T-helper 9 cell (primary cell): ENCODE measurements at places on chromosomes 7 and 10.

GRCh38 chr7:50261593-50261992 is 42.9 kb upstream of the IKZF1 start:
- no peak for DNase-seq

DNA sequence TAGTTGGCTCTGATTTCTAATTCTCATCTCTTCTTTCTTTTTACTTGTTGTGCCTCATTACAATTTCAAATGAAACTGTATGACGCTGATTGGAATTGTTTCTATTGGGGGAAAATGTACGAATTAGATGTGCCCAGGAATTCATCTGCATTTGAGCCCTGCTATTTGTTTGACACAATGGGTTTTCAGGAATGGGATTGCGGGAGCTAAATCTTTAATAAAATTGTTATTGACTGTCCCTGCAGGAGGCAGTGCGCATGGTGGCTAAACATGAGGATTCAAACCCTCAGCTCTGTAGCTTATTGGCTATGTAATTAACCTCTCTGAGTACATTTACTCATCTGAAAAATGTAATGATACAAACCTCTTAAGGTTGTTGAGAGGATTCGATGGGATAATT is 181.6 kb downstream of the NXPH1 start:
- DNase-seq: no peak

GRCh38 chr7:98133181-98133580 is 26.5 kb downstream of the LMTK2 start:
- no peak for DNase-seq

DNA sequence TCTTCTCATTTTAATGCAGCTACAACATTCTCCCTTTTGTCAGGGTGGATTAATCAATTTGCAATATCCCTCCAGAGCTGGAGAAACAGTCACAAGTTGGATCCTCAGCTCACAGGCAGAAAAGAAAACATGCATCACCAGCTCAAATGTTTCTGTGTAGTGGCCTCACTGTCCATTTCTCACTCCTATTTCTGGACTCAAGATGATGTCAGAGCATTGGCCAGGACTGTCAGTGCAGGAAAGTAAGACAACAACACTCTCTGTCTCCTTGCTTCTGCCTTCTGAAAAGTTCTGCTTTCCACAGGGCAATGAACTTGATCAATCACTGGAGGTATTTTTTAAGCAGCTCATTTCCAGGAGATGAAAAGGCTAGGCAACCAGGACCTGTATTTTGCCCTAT is 8.2 kb upstream of the SVIL start:
- DNase-seq: no peak

GRCh38 chr10:15842556-15843169 is 17.6 kb downstream of the MINDY3 start:
- DNase-seq: no peak

- no peak for DNase-seq
Measured at GRCh38 chr10:70991140-70992124, 103.1 kb upstream of the PCBD1 start.

DNA sequence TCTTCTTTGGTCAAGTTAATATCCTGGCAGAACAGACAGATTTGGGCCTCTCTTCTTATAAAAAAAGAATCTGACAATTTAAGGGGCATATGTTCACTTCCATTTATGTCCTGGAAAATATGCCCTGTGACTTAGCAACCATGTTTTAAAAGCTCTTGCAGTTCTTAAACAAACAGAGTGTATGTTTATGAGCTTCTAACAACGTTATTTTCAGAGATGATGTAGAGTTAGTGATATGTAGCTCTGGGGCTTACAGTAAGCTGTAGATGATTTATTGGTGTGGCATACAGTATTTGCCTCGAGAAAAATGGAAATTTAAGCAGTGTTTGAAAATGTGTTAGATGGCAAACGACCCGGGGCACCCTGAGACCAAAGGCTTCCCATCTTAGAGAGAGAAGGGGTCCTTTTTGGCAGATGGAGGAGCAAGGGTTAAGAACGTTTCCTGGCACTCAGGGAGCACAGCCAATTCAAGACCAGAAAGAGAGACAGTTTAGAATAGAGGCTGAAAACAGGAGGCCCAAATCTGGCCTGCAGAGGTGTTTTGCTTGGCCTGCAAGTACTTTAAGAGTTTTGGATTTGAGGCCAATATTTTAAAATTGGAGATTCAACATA is 397.5 kb downstream of the KCNMA1 start:
- no peak for DNase-seq

DNA sequence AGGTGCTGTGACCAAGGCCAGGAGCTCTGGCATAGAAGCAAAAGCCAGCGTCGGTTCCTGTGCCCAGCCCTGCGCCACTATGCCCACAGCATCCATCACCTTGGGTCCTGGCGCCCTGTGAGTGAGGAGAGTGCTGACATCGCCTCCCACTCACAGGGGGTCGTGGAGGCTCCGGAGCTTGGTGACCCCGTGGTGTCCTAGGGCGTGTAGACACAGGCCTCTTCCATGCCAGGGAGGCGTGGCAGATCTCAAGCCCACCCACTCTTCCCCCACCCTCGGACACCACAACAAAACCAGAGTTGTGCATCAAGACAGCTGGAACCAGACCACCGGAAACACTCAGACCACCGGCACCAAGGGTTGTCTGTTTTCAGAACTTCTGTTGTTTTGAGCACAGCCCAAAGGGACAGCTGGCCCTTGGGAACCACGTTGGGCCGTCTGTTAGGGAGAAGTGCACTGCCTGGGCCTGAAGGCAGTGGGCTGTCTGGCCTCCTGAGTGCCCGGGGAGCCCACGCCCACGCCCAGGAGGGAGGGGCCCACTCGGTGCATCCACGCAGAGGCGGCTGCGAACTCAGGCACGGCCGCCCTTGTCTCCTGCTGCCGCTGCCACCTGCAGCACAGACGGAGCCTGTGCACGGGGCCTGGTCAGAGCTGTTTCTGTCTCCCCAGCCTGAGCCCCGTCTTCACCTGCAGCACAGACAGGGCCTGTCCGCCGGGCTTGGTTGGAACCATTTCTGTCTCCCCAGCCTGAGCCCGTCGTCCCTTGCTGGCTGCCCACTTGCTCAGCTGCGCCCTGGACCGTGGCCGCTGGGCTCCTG is 106.3 kb downstream of the INPP5A start:
- DNase-seq: no peak

DNA sequence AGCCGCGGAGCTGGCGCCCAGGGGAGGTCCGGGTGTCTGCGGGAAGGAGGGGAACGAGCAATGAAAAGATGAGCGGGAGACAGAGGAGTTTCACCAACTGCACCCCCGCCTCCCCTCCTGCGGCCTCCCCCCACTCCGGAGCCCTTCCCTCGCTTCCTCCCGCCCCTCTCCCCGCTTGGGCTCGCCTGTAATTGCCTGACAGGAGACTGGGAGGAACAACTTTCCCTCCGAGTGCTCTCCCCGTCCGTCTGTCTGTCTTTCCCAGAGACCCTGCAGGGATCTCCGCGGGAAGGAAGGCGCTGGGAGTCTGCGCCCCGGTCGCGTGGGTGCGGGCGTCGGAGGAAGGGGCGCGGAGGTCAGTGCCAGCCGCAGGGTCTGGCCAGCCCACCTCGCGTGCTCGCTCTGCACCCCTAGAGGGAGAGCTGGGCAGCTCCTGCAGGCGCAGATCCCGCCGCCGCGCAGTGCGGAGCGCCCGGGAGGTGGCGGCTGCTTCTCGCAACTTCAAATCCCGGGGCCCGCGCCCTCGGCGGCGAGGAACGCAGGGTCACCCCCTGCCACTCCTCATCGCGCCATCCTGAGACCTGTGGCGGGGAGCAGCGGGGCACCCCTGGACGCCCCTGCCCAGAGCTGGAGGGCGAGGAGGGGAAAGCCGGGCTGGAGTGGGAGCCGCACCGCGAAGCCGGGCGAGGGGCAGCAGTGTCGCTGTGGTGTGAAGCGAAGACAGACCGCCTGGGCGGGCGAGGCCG is 511 bp upstream of the NRP1 start:
- DNase-seq: no peak

DNA sequence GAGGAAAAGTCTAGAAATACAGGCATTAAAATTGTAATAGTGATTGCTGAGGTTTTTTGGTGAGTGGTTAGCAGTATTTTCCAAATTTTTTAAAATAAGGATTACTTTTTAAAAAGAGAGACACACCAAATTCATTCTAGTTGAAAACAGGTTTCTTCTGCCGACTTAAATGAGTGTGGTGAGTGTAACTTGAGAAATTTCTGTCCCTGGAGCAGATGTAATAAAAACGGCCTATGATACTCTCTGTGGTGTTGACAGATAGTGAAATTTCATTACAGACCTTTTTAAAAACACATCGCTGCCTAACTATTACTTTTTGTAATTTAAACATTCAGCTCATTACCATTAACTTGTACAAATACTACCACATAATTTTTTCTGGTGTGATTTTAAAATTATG is 90.1 kb downstream of the CYP51A1 start:
- DNase-seq: no peak

DNA sequence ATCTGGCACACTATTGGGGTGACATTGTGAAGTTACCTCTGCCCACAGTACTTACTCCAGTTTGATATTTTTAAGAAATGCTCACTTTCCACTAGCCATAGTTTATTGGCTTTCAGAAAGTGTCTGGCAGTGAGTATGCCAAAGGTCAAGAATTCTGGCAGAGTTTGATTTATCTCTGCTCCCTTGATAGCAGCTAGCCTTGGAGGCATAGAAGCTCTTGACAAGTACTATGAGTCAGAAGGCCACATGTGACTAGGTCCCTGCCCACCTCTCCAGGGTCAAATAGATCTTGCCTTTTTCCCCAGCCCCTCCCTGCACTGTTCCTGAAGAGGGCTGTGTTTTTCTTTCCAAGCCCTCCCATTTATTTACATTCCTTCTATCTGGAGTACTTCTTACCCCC is 202.2 kb downstream of the AUTS2 start:
- no peak for DNase-seq

GRCh38 chr10:104300736-104301292 is 31.8 kb downstream of the GSTO2 start:
- DNase-seq: no peak

- no peak for DNase-seq
Measured at GRCh38 chr7:158808126-158808525, 21.2 kb downstream of the ESYT2 start.

- DNase-seq: no peak
Measured at GRCh38 chr7:29565982-29566746, 2.5 kb downstream of the PRR15 start.

DNA sequence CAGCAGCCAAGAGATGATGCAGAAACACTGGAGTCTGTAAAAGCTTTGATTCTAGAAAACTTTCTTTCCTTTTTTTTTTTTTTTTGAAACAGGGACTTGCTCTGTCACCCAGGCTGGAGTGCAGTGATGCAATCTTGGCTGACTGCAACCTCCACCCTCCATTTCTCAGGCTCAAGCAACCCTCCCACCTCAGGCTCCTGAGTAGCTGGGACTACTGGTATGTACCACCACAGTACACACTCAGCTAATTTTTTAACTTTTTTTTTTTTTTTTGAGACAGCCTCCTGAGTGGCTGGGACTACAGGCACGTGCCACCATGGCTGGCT is 17.0 kb upstream of the BAG3 start:
- no peak for DNase-seq

GRCh38 chr10:92010047-92010735 is 86.6 kb downstream of the BTAF1 start:
- no peak for DNase-seq

DNA sequence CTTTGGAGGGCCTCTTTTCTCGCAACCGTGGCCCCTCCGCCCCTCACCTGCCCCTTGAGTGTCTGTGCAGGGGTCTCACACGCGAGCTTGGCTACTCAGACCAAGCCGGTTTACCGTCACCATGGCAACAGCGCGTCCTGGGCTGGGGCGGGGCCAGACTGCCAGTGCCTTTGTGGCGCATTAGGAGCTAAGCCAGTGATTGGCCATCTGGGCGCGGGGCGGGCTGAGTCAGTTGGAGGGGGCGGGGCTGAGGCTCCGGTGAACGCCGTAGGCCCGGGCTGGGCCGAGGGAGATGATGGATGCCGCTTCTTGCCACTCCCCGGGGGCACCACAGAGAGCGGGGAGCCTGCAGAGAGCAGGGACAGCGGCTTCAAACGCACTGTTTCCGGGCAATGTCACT is 48.7 kb upstream of the FXYD4 start:
- DNase-seq: peak; percentile 82

DNA sequence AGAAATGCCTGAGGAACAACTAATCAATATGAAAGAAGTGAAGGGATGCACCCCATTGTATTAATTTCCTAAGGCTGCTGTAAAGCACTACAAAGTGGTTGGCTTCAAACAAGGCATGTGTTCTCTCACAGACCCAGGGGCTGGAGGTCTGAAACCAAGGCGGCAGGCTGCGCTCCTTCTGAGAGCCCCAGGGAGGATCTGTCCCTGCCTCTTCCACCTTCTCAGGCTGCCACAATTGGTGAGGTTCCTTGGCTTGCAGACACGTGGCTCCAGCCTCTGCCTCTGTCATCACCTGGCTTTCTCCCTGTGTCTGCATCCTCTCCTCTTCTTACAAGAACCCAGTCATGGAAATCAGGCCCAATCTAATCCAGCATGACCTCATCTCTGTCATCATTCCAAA is 110.1 kb downstream of the TNS3 start:
- no peak for DNase-seq

DNA sequence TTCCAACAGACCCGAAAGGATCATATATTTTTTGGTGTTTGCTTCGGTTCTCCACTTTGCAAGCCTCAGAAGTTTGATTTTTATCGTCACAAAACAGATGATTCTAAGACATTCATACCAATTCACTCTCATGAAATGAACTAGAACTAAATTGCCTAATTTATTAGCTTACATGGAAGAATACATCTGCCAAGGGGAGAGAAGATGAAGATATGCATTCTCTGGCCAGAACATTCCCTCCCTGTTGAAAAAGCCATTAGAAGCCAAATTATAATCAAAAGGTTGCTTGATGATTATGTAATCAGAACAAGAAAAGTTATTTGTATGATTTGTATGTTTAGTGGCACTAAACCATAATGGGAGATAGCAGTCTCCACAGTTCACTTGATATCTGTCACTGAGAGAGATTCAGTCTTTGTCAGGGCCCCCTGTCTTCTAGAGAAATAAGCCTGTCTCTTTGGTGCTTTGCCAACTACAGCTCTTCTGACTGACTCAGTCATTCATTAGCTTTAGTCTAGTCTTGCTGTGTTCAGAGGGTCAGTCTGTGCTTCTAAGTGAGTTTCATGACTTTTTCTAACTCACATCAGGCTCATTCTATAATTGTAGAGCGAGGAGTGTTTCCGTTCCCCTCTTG is 95.3 kb upstream of the GNAI1 start:
- DNase-seq: no peak

DNA sequence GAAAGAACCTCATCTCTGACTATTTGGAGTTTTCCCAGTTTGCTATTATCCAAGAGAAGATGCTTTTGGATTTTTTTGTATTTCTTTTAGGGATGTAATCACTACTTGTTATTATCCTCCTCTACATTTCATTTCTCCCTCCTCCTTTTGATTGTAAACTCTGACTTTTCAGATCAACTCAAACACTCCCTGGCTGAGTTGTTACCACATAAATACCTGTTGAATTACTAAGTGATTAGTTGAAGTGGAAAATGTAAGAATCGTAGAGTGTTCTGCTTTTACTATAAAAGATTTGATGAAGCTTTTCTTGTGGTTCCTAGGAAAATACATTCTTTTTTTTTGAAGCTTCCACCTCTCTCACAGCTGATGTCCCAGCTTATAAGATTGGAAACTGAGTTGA is 164.1 kb upstream of the C1GALT1 start:
- no peak for DNase-seq

- no peak for DNase-seq
Measured at GRCh38 chr7:14054125-14054524, 64.7 kb upstream of the ETV1 start.

GRCh38 chr10:78744056-78744455 is 324.7 kb upstream of the ZMIZ1 start:
- DNase-seq: no peak

- no peak for DNase-seq
Measured at GRCh38 chr7:44101966-44102845, 1.9 kb upstream of the AEBP1 start.
